Activated CD4-positive, alpha-beta T cell treated with anti-CD3 and anti-CD28 coated beads, Interleukin-2, Interleukin-6, amounts not matched to agents 100 ng/mL and 50 ng/mL, durations not matched to agents 16 hours and 8 hours (primary cell): ENCODE measurements at places on chromosomes 7 and 10.

GRCh38 chr7:19262826-19263225 is 117.6 kb upstream of the FERD3L start:
- no peak for DNase-seq

DNA sequence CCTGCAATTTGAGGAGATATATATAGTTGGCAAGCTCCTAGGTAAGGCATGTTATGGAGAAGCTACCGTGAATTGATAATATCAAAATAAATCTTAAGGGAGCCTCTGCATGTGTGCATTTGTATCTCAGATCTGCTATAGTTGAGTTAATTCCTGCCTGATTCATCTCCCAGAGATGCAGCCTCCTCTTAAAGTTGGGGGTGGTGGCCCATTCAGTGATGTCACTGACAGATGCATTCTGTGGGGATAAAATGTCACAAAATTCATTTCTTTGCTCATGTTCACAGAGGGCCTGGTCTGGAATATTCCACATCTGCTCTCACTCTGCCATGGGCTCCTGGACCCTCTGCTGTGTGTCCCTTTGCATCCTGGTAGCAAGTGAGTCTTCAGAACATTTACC is 185.8 kb upstream of the PRSS1 start:
- DNase-seq = no peak

DNA sequence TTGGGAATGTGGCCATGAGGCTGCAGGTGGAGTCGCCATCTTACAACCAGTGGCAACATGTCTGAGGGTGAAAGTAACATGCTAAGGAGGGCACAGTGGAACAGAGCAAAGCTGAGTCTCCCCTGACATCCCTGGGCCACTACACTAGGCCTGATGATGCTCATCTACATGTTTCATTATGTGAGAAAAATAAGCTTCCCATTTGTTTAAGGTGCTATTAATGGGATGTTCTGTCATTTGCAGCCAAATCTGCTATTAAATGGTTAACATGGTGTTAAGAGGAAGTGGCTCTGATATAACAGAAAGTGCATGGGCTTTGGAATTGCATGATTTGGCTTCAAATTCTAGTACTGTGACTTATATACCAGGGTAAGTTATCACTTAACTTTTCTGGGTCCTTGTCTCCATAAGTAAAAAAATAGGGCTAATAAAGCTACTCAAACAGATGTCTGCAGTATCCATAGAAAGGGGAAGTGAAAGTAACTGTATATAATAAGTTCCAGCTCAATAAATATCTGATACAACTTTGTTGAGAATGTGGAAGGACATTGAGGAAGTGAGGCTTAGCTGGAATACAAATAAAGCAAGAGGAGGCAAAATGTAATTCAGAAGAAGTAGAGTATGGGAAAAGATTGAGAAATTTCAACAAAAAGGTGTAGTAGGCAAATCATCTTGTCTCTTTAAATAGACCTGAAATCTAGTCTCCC is 158.9 kb downstream of the RTKN2 start:
- no peak for DNase-seq

DNA sequence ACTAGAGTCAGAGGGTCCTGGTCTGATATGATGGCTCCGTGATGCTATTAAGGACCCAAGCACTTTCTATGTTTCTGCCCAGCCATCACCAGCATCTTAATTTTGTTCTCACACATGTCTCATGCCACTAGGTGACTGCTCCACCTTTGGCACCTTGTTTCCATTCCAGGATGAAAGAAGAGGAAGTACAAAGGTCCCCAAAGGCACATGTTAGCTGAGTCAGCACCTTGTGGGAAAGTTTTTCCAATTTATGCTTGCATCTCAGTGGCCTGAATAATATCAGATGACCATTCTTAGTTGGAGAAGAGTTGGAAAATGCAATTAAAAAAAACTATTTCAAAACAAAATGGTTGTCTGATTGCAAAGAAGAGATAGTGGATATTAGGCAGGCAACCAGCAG is 341.0 kb upstream of the NPSR1 start:
- DNase-seq = no peak

DNA sequence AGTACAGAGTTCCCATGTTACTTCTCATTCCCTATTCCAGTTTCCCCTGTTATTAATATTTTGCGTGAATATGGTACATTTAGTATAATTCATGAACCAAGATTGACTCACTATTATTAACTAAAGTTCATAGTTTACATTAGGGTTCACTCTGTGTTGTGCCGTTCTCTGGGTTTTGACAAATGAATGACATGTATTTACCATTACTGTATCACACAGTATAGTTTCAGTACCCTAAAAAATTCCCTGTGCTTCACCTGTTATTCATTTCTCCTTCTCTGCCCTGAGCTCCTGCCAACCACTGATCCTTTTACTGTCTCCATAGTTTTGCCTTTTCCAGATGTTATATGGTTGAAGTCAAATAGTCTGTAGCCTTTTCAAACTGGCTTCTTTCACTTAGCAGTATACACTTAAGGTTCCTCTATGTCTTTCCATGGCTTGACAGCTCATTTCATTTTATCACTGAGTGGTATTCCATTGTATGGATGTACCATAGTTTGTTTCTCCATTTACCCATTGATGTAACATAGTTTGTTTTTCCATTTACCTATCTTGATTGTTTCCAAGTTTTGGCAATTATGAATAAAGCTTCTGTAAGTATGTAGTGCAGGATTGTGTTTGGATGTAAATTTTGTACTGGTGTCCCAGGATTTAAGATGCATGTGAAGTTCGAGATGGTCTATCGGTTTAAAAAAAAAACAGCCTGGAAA is 58.8 kb downstream of the CDK14 start:
- no peak for DNase-seq

- DNase-seq = no peak
Measured at GRCh38 chr7:20577441-20578071, 37.9 kb upstream of the ABCB5 start.

GRCh38 chr7:119935418-119936025 is 337.5 kb upstream of the KCND2 start:
- DNase-seq = peak; percentile 2

GRCh38 chr7:156919132-156919713 is 26.2 kb upstream of the LMBR1 start:
- DNase-seq = no peak

DNA sequence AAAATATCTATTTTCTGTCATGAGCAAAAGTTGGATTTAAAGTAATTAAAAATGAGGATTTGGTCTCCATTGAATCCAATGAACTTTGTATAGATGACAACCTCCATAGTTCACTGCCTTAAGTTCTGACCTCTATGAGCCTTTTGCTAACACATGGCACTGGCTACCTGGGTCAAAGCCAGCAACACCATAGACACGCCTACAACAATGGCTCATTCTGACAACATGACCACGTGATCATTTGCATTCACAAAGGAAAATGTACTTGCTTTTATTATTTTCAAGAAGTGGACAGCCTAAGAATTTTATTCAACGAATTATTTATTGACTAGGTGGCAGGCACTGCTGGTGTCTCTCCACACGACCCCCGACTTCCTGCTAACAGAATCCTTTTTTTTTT is 90.6 kb downstream of the CARD11 start:
- no peak for DNase-seq

GRCh38 chr10:21125471-21126228 is 228.5 kb upstream of the NEBL start:
- DNase-seq = no peak

GRCh38 chr10:126877390-126877789 is 27.8 kb upstream of the DOCK1 start:
- DNase-seq = no peak

DNA sequence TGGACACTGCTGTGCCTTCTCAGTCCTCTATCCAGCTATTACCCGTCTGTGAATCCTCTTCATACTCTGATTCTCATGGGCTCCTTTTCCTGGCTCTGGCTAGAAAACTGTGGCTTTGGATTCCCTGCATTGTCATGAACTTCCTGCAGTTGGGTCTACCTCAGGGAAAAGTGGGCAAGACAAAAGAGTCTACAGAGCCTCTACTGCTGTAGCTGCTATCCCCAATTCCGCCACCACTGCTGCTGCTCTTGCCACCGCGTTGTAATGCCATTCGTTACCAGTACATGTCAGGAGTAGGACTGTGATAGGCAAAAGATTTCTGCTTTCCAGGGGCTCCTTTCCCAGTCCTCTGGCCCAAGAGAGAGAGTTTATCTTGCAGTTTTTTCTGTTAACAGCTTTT is 23.9 kb upstream of the PPP1R17 start:
- DNase-seq = no peak

DNA sequence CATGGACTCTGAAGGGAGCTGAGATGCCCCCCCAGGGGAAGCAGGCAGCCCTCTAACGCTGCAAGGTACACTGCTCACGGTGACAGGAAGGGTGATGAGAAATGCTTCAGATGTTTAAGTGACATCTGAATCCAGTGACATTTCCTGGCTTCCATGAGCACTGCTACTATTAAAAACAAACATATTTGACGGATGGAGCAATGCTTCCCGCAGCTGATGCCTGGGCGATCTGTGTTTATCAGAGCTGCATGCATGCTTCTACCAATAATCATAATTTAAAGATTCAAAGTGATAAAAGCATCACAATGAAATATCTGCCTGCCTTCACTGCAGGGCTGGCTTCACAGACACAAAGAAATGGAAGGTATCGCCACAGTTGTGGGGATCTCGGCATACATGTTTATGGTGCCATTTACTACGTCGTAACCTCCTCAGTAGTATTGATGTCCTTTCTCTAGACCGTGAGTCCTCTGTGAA is 66.1 kb upstream of the AOAH start:
- no peak for DNase-seq

GRCh38 chr7:30322271-30323005 is 38.0 kb downstream of the ZNRF2 start:
- DNase-seq = peak; percentile 56

GRCh38 chr7:99731638-99732374 is 3.2 kb downstream of the CYP3A7 start:
- peak; percentile 15 for DNase-seq

GRCh38 chr10:77482072-77482471 is 155.5 kb downstream of the KCNMA1 start:
- DNase-seq = no peak

GRCh38 chr7:71871446-71871845 is 540.7 kb downstream of the CALN1 start:
- no peak for DNase-seq

DNA sequence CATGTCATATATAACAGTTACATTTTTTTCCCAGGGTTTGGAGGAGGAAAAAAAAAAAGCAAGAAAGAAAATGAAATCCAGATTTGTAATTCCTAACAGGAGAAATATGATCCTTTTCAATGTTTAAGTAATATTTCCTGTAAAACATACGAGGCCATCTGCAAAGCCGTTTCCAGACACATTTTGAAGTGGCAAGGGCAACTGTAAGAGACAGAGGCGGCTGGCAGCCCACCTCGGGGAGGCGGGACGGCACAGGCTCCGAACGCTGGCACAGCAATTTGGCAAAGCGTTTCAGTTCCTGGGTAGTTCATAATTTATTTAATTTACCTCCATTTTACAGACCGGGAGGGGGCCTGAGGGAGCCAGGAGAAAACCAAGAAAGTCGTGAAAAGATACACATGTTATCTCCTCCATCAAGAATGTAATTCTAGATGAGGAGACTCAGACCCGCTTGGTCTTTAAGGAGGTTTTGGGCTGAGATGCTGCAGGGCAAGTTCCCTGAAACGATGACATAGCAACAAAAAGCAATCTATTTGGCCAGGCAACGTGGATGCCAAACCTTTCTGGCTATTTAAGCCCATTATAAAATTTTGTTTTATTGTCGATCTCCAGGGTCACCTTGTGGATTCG is 448.5 kb upstream of the MKI67 start:
- no peak for DNase-seq

- DNase-seq = no peak
Measured at GRCh38 chr10:73850863-73851461, 23.4 kb downstream of the CAMK2G start.

- DNase-seq = no peak
Measured at GRCh38 chr10:100887761-100888296, 24.9 kb upstream of the SLF2 start.

DNA sequence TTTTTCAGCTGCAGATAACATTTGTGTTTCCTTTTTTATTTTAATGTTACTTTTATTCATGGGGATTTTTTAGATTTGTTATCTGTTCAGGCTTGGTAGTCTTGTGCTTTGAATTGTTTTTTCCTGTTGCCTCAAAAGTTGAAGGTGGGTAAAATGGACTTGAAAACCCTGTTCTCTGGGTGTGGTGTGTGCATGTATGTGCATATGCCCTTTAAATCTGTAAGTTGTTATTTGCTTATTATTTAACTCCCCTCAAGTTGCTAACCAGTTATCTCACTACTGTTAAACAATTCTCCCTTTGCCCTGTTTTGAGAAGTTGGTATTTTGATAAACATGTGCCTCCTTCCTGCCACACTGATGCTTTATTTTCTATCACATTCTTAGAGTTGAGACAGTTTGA is 30.6 kb downstream of the TSPAN14 start:
- DNase-seq = no peak

GRCh38 chr10:94571081-94571480 is 25.5 kb downstream of the HELLS start:
- no peak for DNase-seq

- no peak for DNase-seq
Measured at GRCh38 chr7:90092506-90092905, 61.8 kb upstream of the STEAP1 start.

- no peak for DNase-seq
Measured at GRCh38 chr10:4807761-4808507, 18.1 kb upstream of the AKR1E2 start.

DNA sequence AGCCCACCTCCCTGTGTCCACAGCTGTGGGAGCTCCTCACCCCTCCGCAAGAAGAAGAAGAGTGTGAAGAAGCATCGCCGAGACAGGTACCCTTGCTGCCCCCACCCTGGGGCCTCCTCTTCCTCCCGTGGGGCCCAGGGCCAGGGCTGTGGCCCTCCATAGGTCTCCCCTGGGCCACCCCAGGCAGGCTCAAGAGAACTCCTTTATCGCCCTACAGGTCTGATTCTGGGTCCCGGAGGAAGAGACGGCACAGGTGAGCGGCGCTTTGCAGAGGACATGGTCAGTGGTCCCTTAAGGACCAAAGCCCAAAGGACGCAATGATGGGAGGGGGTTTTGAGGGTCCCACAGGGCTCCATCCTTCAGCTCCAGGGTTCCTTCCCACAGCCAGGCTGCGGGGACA is 41.1 kb upstream of the HSPB1 start:
- DNase-seq = no peak

GRCh38 chr10:103053659-103054581 is 135.8 kb downstream of the CNNM2 start:
- DNase-seq = peak; percentile 74

- DNase-seq = no peak
Measured at GRCh38 chr7:146741911-146742310, 625.3 kb downstream of the CNTNAP2 start.
